H54 (cell line): ENCODE measurements at places on chromosomes 7 and 10.

GRCh38 chr7:148291799-148292198 lies 298.8 kb upstream of the C7orf33 start:
- no peak for DNase-seq

DNA sequence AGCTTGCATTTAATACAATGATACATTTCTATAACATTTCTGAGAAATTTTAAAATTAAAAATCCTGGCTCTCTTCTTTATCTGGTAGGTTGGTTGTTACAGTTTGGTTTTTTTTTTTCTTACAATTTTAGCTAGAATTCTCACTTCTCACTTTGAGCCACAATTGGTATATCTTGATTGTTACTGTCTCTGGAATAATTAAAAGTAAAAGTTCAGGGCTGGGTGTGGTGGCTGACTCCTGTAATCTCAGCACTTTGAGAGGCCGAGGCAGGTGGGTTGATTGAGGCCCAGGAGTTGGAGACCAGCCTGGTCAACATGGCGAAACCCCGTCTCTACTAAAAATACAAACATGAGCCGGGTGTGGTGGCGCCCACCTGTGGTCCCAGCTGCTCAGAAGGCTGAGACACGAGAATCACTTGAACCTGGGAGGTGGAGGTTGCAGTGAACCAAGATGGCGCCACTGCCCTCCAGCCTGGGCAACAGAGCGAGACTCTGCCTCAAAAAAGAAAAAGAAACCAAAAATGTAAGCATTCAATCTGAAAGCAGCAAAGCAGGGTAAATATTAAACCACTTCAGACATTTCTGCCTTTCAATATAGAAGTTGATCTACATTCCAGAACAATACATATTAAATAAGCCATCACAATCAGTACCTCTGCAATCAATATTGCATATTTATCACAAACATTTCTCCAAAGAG lies 88.6 kb upstream of the PFKP start:
- no peak for DNase-seq

DNA sequence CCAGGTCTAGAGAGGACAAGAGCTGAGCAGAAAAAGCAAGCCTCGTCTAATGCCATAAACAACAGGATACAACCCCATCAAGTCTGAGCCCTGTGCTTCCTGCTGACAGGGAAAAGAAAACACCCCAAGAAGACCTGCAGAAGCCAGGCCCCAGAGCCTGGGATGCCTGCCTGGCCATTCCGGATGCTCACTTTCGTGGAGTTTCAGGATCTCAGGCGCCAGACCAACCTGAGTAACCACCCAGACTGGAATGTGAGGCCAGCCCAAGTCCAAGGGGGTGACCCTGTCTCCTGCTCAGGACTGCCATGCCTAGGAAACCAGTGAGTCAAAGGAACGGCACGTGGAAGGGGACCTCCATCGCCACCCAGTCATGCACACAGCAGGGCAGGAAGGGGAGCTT lies 74.3 kb downstream of the PLXNA4 start:
- no peak for DNase-seq

DNA sequence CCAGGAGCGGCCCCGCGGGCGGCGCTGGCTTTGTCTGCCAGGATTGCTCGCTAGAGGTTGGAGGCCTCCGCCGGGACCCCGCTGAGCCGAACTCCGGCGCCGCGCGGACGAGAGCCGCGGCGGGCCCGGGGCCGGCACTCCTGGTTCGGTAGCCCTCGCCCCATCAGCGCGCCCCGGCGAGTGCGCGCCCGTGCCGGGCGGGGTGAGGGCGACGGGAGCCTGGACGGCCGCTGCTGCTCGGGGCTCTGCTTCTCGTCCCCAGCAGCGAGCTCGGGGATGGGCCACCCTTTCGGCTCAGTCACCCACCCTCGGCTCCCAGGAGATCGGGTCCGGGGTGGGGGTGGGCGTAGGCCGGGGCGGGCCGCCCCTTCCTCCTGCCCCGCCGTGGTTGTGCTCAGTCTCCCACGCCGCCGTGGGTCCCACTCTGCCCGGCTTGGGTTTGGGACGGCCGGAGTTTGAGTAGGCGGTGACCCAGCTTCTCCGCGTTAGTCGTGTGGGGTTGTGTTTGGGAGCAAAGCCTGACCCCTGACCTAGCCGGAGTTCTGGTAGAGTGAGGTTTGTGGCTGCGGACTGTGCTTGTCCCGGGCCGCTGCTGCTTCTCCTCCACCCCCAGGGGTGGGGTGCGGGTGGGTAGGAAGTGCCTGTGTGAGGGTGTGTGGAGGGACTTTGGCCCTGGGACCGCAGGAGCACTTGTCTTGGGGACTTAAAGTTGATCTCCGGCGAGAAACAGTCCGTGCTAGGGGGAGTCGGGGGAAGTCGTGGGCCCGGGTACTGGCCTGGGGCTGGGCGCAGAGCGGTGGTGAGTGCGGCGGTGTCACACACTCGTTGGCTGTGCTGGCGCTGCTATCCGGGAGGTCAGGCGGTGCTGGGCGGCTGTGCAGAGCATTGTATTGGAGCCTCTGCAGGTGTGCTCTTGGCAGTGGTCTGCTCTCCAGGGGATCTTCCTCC lies 677 bp downstream of the TSPAN14 start:
- DNase-seq: peak; percentile 53

DNA sequence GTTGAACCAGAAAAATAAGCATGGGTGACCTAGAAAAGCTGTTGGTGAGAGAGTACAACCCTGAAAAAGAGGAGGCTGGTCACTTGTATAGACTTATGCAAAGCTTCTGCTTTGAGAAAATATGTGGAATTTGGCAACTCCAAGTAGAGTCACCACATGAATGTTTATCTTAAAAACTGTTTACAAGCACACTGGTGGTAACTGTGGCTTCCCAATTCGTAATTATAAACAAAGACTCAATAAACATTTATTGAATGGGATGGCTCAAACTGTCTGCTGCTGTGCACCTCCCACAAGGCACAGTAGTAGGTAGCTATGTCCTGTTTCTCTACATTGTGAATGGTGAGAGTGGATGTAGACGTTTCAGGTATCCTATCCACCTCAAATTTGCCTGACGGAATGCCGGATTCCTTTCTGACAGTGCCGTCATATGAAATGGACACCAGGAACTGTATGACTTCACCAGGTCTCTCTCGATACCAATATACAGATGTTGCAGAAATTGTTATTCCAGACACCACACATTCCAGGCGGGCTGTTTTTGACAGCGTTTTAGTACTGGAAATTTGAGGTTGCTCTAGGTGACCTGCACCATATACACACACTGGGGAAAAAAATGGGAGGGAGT lies 43.4 kb upstream of the TARP start:
- DNase-seq: no peak
